Endothelial cell (in vitro differentiated cells): ENCODE measurements at places on chromosomes 12 and 14. TPM values are rescaled to one million over a fixed set of nuclear protein-coding genes. Genes with fewer than 3 reads are reported as not detected.

Gene LRRC74A
- total RNA-seq = not detected

Gene SUPT16H
- total RNA-seq = 84.6 TPM

Gene MUCL1
- 15.4 TPM for total RNA-seq

Gene RTL1
- total RNA-seq = 0.18 TPM

Gene PLBD1
- 21.2 TPM for total RNA-seq

Gene PPP1CC
- 152 TPM for total RNA-seq

Gene C14orf93
- 9.0 TPM for total RNA-seq

Gene C14orf180
- not detected for total RNA-seq

GRCh38 chr12:100199347-100200149 lies 1.1 kb upstream of the ACTR6 start:
- DNase-seq = peak; percentile 40

GRCh38 chr12:123387508-123388176 lies 3.7 kb downstream of the KMT5A start:
- DNase-seq = no peak

DNA sequence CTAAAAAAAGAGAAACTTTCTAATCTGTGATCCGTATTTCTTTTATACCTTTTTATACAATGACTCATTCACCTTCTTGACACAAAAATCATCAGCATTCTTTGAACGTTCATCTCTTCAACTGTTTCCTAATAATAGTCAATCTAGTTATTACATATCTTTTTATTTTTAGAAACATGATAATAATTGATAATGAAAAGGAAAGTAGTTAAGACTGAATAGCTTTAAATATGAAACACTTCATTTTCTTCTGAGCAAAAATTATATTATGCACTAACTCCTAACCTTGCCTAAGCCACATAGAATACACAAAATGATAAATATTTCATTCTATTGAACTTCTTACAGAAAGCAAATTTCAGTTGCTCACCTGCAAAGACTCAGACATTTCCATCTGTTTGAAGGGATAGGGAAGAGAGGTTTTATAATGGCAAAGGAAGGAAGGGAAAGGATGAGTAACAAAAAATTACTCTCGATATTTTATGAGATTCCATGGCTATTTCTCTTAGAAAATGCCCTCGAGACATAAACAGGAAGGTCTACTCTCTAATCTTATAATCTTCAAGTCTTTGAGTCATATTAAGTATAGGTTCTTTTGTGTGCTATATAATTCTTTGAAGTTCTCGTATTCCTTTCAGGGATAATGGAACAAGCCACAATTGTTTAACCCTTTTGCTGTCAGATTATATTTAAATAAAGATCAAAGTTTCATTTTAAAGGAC lies 7.5 kb upstream of the KLHL42 start:
- DNase-seq = no peak

DNA sequence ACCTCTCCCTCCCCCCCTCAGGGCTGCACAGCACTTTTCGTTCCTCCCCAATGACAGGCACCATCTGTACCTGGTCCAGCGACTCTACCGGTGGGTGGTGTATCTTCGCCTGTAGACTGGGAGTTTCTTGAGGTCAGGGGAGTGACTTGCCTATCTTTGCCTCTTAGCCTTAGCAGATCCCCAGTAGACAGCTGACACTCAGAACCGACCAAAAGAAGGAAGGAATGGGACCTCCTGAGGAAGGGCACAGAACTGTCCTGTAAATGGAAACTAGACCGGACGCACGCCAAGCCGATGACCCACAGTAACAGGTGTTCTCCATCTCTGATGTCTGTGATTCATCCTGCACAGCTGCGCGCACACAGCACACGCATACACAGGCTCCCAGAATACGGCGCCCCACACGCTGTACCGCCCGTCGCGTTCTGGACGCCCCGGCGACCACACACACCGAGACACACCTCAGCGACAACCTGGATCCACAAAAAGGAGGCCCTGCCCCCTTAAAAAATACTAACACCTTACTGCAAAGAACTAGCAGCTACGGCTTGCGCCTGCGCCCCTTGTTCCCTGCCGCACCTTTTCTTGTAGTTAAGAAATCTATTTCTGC lies 673 bp upstream of the TTC9 start:
- DNase-seq = peak; percentile 15

DNA sequence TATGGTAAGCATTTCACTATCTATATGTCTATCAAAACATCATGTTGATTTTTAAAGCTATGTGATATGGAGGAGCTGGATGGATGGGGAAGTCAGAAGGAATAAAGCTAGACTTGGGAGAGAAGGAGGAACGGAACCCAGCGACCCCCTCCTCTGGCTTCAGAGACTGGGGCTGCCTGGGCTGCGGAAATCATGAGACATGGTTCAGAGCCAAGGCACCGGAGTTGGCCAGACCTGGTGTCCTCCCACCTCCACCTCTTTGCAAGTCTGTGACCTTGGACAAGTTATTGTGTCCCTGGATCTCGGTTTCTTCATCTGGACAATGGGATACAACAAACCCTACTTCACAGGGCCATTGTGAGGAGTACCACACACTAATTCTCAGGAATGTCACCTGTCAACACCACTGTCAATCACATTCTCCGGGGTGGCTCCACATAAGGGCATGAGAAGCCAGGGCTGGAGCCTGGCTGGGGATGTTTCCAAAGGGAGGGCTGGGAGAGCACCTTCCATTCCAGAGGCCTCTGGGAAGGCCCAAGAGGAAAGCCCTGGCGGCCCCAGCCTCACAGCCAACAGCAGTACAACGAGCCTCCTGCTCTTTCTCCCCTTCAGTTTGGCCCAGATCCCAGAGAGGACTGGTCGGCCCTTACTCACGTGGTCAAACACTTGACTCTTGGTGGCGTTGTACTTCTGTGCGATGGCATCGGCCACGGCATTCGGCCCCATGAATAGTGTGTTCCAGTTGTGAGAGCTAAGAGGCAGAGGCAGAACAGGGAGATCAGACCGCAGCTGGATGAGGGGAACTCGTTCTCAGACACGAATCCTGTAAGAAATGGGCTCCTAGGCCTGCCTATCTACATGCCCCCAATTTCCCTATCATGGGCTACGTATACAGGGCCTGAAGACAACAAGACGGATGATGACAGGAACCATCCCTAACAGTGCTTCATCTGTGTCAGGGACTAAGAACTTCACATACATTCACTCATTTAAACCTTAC lies 20.7 kb downstream of the RBM19 start:
- DNase-seq = no peak

DNA sequence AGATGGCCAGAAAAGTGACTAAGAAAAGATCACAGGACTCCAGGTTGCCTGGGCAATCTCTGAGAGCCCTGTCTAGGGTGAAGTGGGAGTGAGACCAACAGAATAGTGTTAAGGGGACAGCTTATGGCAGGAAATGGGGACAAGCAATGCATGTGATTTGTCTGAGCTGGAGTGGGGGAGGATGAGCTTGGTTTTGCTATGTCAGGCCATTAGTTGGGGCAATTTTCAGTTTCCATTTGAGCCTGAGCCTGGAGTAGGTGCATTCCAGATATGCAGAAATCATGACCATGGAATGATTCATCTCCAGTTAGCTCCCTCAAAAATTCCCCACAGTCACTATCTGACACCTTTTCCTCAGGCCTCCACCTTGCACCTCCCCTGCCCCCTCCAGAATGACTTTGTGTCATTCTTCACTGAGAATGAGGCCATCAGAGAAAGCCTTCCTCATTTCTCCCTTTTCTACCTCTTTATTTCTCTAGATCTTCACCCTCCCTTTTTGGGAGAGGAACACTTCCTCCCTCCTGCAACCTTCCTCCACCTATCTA lies 150.9 kb upstream of the PLEKHG7 start:
- no peak for DNase-seq

DNA sequence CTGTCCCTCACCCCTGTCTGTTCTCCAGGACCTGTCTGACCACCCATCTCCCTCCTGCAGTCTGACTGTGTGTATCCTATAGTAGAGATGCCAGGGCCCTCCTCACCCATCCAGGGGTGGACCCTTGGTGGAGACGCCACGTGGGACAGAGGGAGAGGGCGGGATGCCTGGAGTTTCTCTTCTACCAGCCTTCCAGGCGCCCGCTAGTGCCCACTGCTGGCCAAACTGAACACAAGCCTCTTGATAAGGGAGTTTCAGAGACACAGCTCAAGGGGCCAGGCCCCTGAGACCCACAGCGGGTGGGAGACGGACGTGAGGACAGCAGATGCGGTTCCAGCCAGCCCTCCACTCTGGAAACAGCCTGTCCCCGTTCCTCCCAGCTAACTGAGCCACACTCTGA lies 147.3 kb downstream of the RBM19 start:
- peak; percentile 70 for DNase-seq

- no peak for DNase-seq
These were observed 306.3 kb upstream of the FLRT2 start for GRCh38 chr14:85223667-85224066.

DNA sequence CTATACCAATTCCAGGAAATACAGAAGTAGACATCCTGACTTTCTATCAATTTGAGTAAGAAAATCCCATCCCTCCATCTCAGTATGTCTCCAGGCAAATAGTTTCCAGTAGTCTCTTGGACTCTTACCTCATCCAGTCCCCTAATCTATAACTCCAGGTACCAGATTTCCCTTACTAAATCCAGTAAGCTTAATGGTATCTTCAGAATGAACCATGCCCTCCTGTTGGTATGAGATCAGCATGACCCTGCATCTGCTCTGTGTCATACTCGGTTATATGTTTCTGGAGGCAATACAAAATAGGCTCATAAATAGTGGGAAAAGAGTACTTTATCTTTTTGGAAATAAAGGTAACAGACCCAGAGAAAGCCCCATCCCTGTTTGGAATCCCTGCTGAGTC lies 18.4 kb downstream of the PIGH start:
- no peak for DNase-seq
